ENCODE measurements at places on chromosomes 3 and 15. TPM values are rescaled to one million over a fixed set of nuclear protein-coding genes. Genes with fewer than 3 reads are reported as not detected.

DNA sequence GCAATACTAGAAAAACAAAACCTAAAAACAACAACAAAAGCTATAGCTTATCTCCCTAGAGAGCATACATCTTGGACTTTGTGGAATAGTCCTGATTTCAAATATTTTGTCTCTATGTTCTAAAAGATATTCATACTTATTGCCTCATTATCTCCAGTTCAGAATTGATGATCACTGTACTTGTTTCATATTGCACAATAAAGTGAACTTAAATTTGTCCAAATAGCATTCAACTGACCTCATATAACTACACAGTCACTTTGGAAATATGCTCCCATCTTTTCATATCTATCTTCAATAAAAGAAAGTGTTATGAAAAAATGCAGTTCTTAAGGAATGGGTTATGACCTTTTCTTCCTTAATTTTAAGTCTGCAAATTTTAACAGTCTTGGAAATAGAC, 228.6 kb upstream of the CMC1 start:
- no peaks in the 10 kb centered on the region for H3K36me3 ChIP-seq
- no peak overlapping the region for H3K27ac ChIP-seq
- H3K4me1 ChIP-seq: no peaks in the 10 kb centered on the region
- no peaks in the 10 kb centered on the region for H3K27me3 ChIP-seq
- no peak overlapping the region for H3K4me3 ChIP-seq
- DNase-seq: no peak

- H3K27me3 ChIP-seq: no peaks in the 10 kb centered on the region
- no peaks in the 10 kb centered on the region for H3K36me3 ChIP-seq
- no peaks in the 10 kb centered on the region for H3K4me1 ChIP-seq
- DNase-seq: no peak
- H3K27ac ChIP-seq: no peak overlapping the region
- no peak overlapping the region for H3K4me3 ChIP-seq
These were observed 39.0 kb downstream of the SHC4 start for GRCh38 chr15:48924528-48925393.

DNA sequence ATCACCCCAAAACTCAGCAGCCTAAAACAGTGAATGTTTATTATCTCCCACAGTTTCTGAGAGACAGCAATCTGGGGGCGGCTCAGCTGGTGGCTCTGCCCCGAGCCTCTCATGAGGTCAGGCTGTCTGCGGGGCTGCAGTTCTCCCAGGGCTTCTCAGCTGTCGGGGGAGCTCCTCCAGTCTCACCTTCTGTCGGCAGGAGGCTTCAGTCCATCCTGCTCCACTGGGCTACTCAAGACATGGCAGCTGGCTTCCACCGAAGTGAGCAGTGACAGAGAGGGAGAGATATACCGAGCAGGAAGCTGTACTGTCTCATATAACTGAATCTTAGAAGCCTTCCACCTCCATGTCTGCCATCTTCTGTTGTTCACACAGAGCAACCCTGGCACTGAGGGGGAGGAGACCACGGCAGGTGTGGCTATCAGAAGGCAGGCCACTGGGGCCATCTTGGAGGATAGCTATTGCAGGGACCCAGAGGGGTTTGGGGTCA, 72.8 kb upstream of the ITGA11 start:
- no peaks in the 10 kb centered on the region for H3K27me3 ChIP-seq
- no peaks in the 10 kb centered on the region for H3K4me1 ChIP-seq
- H3K36me3 ChIP-seq: no peaks in the 10 kb centered on the region
- H3K27ac ChIP-seq: no peak overlapping the region
- DNase-seq: no peak
- H3K4me3 ChIP-seq: no peak overlapping the region

DNA sequence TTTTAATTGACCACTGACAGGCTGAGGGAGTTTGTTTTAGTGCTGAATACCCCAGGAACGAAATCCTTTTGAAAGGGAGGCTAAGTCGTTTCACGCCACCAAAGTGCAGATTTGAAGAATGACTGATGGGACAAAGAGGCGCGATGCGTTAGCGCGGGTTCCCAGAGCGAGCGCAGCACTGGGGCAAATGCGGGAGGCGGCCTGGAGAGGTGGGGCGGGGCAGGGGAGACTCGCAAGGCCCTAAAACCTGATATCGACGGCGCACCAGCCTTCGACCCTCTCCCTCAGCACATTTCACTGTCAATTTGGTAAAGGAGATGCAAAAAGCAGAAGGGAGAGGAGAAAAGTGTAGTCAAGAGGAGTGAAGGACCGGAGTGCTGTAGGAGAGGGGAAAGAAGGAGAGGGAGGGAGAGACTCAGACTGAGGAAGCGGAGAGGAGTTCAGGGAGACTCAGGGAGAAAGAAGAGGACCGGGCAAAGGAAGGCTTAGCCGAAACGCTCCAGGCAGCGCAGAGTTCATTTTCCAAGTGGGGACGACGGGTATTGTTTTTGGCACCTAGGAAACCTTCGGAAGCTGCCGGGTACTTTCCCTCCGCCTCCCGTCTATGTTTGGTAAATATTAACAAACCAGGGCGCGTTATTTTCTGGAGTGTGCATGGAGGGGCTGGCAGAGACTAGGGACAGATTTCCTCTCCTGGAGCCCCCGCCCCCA, 3.8 kb upstream of the FOXB1 start:
- H3K27me3 ChIP-seq: peaks cover 97% of the 10 kb centered on the region
- H3K27ac ChIP-seq: no peak overlapping the region
- DNase-seq: no peak
- H3K4me1 ChIP-seq: peaks cover 34% of the 10 kb centered on the region
- no peak overlapping the region for H3K4me3 ChIP-seq

- no peak overlapping the region for H3K4me3 ChIP-seq
- H3K27ac ChIP-seq: no peak overlapping the region
- no peaks in the 10 kb centered on the region for H3K36me3 ChIP-seq
- H3K4me1 ChIP-seq: no peaks in the 10 kb centered on the region
These were observed 123.4 kb upstream of the MB21D2 start for GRCh38 chr3:193040836-193041672.

DNA sequence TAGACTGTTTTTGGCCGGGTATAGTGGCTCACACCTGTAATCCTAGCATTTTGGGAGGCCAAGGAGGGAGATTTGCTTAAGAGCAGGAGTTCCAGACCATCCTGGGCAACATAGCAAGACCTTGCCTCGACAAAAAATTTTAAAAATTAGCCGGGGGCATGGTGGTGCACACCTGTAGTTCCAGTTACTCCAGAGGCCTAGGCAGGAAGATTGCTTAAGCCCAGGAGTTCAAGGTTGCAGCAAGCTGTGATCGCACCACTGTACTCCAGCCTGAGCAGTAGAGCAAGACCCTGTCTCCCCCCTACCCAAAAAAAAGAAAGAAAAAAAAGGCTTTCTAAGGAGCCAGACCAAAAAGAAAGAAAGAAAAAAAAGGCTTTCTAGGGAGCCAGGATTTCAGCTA, 36.7 kb downstream of the TMOD3 start:
- H3K27me3 ChIP-seq: no peaks in the 10 kb centered on the region
- H3K4me3 ChIP-seq: no peak overlapping the region
- DNase-seq: no peak
- H3K4me1 ChIP-seq: peaks cover 8% of the 10 kb centered on the region

- no peak for DNase-seq
- no peaks in the 10 kb centered on the region for H3K4me1 ChIP-seq
- H3K36me3 ChIP-seq: no peaks in the 10 kb centered on the region
- H3K27me3 ChIP-seq: no peaks in the 10 kb centered on the region
These were observed 19.3 kb upstream of the TMEM42 start for GRCh38 chr3:44842376-44842775.

GRCh38 chr3:157794771-157795170, 291.6 kb upstream of the VEPH1 start:
- no peaks in the 10 kb centered on the region for H3K27me3 ChIP-seq
- DNase-seq: no peak
- H3K4me3 ChIP-seq: no peak overlapping the region
- H3K36me3 ChIP-seq: no peaks in the 10 kb centered on the region
- H3K27ac ChIP-seq: no peak overlapping the region
- H3K4me1 ChIP-seq: no peaks in the 10 kb centered on the region

GRCh38 chr3:144010371-144010770, 38.7 kb downstream of the DIPK2A start:
- no peaks in the 10 kb centered on the region for H3K27me3 ChIP-seq
- H3K4me1 ChIP-seq: no peaks in the 10 kb centered on the region
- H3K4me3 ChIP-seq: no peak overlapping the region
- no peak overlapping the region for H3K27ac ChIP-seq
- no peak for DNase-seq

DNA sequence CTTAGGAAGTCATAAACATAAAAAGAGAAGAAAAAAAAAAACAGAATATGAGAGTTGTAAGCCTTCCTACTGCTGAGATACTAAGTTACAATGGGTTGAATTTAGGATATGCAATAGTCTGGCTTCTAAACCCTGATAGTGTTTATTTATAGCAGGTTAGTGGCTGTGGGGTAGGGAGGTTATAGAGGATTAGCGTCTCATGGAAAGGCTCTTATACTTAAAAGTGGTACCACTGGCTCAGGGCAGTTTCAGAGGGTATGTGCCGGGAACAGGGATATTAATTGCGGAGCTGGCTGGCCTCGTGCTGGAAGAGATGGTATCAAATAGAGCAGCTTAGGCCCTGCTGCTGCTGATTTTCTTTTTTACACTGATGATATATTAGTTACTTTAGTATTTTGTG, 60.8 kb downstream of the PFN2 start:
- no peaks in the 10 kb centered on the region for H3K36me3 ChIP-seq
- H3K4me1 ChIP-seq: no peaks in the 10 kb centered on the region
- no peak overlapping the region for H3K4me3 ChIP-seq
- no peaks in the 10 kb centered on the region for H3K27me3 ChIP-seq
- no peak for DNase-seq
- no peak overlapping the region for H3K27ac ChIP-seq

DNA sequence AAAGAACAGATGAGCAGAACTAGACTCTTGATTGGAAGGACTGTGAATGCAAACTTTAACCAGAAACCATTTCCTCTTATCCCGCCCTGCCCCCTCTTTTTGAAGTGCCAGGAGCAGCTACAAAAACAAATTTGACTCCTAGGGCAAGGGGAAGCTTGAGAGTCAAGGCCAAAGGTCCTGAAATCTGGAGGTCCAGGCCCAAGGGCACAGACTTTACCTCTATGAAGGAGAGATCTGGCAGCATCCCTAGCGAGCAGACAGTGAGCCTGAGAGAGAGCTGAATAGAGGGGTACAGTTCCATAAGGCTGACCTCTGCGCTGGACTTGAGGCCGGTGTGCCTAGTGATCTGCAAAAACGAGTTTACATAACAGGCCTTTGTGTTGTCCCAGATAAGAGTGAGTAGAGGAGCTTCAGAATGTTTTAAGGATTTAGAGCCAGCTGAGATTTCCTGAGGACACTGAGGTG, 5.1 kb downstream of the RAB43 start:
- no peaks in the 10 kb centered on the region for H3K27me3 ChIP-seq
- H3K4me1 ChIP-seq: peaks cover 75% of the 10 kb centered on the region
- peak overlapping the region; percentile 58 for H3K4me3 ChIP-seq
- peaks cover 12% of the 10 kb centered on the region for H3K36me3 ChIP-seq

The TICRR gene
- total RNA-seq: 14.0 TPM

The HIGD2B gene
- 0.27 TPM for total RNA-seq

The ILDR1 gene
- total RNA-seq: not detected

The TWF2 gene
- 101 TPM for total RNA-seq
